ENCODE measurements at places on chromosomes 7 and 10.

- no peak for DNase-seq
These were observed 13.7 kb downstream of the ZMIZ2 start for GRCh38 chr7:44762300-44762699.

GRCh38 chr7:28988091-28988490 lies 30.0 kb upstream of the TRIL start:
- no peak for DNase-seq

DNA sequence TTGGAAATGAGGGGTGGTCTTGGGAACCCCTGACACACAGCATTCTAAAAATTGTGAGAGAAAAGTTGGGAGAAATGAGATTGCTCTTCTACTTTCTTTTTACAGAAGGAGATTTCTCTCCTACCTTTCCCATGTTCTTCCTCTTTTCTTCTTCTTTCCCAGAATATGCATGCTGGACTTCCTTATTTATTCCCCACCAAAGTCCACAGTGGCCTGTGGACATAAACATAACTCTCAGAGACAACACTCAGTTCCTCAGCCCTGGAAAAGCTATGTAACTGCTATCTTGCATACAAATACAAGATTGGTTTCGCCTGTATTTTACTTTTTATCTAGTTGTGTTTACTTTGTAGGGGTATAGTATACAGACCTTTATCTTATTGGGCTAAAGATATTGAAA lies 54.6 kb upstream of the C1GALT1 start:
- DNase-seq = no peak

DNA sequence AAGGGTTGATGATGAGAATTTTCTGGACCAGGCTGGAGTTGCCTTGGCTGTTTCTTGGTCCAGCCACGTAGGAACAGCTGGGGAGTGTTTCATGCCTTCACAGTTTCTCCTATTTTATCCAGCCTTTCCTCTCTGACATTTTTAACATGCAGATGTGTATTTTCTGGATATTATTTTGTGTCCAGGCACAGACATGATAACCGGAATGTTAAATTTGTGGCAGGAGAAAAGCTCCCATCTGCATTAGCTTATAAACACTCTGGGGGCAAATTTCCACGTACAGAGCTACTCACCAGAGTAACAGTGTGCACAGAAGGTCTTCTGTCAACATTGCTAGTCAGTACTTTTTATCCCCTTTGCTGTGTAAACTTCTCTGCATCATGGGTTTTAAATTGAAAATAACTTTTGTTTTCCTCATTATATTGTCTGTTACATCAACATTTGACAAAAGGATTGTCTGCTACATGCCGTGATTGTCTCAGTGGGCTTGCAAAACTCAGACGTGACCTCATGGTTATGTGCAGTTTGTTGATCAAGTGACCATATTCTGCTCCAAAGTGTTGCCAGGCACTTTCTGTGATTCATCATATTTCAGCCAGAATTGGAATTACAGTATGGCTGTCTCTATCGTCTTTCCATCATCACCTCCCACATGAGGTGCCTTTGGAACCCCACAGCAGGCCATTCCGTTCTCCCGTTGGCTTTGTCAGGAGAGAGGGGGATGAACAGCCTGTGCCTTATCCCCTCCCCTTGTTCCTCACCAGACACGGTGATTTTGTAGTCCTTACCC lies 41.4 kb downstream of the INSYN2A start:
- DNase-seq = no peak

DNA sequence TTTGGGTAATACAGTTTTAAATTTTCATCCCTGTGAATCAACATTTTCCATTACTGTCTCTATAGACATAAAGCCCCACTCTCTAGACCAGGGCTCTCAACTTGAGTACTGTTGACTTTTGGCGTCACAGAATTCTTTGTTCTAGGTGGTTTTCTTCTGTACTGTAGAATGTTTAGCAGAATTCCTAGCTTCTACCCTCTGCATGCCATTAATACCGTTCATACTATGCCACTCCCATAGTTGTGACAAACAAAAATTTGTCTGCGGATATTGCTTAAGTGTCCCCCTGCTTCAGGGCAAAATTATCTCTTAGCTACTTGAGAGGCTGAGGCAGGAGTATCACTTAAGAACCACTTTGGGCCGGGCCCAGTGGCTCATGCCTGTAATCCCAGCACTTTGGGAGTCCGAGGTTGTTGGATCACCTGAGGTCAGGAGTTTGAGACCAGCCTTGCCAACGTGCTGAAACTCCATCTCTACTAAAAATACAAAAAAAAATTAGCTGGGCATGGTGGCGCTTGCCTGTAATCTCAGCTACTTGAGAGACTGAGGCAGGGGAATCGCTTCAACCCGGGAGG lies 57.3 kb upstream of the NRG3 start:
- DNase-seq = no peak

All from CD4-positive, alpha-beta T cell treated with Interleukin-10 for 1 hour (primary cell).